ENCODE measurements at places on chromosomes 4 and X.

DNA sequence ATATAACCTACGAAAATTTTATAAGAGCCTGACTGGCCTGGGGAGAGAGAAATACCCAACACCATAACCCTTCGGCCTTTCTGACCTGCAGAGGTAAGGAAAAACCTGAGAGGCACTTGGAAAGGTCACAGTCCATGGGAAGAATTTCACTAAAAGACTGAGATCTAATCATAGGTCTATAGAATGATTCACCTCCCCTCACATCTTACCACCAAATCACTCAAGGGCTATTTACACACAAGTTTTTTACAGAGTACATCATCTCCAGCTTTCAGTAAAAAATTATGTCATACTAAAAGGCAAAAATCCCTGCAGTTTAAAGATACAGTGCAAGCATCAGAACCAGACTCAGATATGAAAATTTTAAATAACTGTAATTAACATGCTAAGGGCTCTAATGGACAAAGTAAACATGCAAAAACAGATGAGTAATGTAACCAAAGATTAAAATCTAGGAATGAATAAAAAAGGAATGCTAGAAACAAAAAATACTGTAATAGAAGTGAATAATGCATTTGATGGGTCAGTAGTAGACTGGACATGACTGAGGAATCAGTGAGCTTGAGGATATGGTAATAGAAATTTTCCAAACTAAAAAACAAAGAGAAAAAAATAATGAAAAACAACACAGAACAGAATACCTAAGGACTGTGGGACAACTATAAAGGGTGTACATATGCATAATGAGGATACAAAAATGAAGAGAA lies 32.1 kb upstream of the SLC16A2 start:
- H3K27ac ChIP-seq: no peak overlapping the region
- H3K36me3 ChIP-seq: no peaks in the 10 kb centered on the region
- no peaks in the 10 kb centered on the region for H3K4me1 ChIP-seq
- H3K27me3 ChIP-seq: no peaks in the 10 kb centered on the region
- H3K4me3 ChIP-seq: no peak overlapping the region

GRCh38 chrX:150036641-150037040 lies 98.3 kb upstream of the EOLA2 start:
- DNase-seq: no peak
- no peak overlapping the region for H3K4me3 ChIP-seq
- no peaks in the 10 kb centered on the region for H3K4me1 ChIP-seq
- no peaks in the 10 kb centered on the region for H3K27me3 ChIP-seq
- no peak overlapping the region for H3K27ac ChIP-seq

- H3K4me3 ChIP-seq: no peak overlapping the region
- H3K27ac ChIP-seq: no peak overlapping the region
- no peak for DNase-seq
- no peaks in the 10 kb centered on the region for H3K4me1 ChIP-seq
- H3K36me3 ChIP-seq: no peaks in the 10 kb centered on the region
Measured at GRCh38 chr4:127997534-127998388, 32.6 kb downstream of the ABHD18 start.

GRCh38 chrX:14896273-14896672 lies 23.1 kb downstream of the MOSPD2 start:
- no peaks in the 10 kb centered on the region for H3K27me3 ChIP-seq
- DNase-seq: no peak
- H3K36me3 ChIP-seq: no peaks in the 10 kb centered on the region
- H3K4me1 ChIP-seq: no peaks in the 10 kb centered on the region
- no peak overlapping the region for H3K27ac ChIP-seq

All from testis (tissue), 5 donors.